ENCODE measurements at places on chromosomes 16 and 17.

DNA sequence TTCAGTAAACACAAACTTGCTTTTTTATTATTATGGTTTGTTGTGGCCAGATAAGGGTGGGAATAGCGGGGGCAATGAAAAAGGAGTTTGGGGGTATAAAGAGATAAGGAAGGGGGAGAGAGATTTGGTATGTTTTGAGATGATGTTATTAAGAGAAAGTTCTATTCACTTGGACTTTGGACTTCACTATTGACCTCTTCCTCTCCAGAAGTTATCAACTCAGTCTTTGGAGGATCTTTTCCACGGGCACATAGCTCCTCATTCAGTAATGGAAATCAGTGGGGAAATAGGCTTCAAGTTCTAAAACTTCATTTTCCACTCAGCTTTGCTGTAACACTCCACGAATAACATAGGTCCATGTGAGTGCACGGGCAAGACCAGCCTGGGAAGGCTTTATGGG, 23.2 kb downstream of the PROCA1 start:
- no peak for DNase-seq

DNA sequence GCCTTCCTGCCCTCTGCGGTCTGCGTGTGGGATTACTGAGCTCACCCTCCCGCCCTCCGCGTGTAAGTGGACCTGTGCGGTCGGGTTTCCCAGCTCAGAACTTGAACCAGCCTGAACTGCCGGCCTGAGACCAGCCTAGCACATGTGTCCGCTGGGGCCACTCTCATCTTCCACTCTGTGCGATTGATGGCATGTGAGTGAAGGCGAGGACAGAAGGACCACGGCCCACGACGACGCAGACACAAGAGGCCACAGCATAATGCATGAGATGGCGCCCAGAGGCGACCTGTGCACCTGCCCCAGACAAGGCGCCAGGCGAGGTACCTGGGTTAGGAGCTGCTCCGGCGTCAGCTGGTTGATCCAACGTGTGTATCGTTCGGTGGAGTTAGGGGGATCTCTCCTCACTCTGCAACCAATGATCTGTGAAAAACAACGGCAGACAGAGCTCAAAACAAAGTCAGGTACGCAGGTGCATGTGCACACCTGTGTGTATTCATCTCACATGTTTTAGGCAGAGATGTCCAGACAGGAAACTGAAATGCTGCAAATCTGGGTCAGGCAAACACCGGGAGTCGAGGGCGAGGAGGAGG, 74.5 kb upstream of the METRNL start:
- no peak for DNase-seq

- DNase-seq: no peak
Measured at GRCh38 chr17:2122641-2123302, 67.9 kb downstream of the HIC1 start.

DNA sequence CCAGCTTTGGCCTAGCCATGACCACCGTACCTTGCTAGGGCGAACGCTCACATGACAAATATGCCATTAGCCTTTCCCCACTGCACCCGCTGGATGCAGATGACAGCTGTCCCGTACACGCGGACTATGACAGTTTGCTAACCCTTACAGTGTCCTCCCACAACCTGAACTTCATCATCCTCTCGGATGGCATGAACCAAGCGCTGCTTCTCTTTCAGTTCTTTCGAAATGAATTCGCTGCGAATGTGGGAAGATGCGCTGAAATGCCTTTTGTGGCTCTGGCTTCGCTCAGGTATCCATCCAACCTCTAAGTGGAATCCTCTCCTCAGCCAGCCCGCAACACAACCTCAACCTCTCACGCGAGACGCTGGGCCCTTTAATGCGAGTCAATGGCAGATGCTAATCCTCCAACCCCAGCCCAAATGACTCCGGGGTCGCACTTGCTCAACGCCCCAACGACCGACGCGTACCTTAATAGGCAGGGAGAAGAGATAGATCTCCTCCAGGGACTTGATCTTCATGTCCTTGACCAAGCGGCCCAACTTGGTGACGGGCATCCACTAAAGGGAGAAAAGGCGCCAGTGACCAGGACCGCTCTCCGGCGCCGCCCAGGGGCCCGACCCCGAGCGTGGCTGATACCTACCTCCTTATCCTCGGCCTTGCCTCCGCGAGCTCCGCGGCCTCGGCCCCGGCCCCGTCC, 670 bp downstream of the RPS2 start:
- DNase-seq: no peak

DNA sequence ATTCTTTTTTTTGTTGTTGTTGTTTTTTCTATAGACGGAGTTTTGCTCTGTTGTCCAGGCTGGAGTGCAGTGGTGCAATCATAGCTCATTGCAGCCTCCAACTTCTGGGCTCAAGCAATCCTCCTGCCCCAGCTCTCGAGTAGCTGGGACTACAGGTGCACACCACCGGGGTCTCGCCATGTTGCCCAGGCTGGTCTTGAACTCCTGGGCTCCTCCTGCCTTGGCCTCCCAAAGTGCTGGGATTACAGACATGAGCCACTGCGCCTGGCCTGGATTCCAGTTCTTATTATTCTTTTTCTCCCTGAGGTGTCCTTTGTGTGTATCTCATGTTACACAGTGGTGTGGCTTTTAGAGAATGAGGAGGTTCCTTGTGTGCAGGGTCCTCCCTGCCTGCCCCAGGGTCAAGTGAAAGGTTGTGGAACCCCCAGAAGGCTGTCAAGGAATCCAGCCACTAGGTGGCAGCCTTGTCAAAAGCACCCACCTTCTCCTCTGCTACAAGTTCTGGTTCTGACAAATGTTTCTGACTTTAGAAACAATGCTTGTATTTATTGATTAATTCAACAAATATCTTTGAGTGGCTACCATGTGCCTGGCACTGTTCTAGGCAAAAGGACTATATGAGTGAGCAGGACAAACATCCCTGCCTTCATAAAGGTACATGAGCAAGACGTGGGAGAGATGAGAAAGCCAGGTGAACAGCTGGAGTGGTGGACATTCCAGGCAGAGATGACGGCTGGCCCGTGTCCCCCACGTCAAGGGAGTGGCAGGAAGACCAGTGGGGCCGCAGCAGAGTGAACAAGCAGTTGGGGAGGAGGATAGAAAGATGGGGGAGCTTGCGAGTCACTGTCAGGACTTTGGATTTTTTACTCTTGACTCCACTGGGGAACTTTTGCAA, 112.4 kb downstream of the SPECC1 start:
- DNase-seq: no peak

- no peak for DNase-seq
Measured at GRCh38 chr17:32763855-32764439, 113.0 kb downstream of the MYO1D start.

DNA sequence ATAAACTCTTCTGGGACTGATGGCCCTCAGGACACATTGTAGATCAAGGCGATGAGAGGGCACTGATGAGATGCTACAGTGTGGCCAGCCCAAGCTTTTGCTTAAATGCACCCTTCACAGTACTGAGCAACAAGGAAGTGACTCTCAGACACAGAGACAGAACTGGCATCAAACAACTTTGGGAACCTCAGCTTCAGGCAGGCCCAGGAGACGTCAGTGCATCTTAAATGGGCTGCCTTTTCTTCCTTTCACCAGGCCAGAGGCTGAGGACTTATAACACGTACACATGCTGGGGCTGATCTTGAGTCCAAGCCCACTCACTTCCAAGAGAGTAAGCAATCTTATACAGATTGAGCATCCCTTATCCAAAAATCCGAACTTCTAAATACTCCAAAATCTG, 386.1 kb upstream of the C16orf82 start:
- DNase-seq: no peak

DNA sequence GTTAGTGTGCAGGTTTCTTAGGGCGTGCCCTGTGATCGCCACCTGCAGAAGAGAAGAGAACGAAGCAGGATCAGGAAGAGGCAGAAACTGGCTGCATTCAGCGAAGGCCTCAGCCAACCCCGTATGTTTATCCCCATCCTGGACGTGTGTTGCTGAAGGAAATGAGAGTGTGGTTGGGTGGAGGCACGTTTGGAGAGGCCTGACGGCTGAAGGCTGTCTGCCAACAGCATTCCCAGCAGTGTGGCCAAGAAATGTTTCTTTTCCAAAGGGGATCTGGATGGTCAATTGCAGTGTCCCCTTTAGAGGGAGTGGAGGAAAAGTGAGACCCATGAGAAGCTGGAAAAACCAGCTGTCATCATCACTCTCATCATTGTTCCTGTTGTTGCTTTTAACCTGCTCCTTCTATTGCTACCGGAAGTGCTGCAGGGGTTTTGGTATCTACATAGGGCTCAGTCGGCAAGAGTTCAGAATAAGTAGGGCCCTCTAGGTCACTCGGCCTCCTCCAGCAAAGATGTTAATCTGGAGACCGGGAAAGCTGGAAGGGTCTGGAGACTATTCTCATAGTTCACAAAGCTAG, 46.5 kb upstream of the SLC47A1 start:
- no peak for DNase-seq

DNA sequence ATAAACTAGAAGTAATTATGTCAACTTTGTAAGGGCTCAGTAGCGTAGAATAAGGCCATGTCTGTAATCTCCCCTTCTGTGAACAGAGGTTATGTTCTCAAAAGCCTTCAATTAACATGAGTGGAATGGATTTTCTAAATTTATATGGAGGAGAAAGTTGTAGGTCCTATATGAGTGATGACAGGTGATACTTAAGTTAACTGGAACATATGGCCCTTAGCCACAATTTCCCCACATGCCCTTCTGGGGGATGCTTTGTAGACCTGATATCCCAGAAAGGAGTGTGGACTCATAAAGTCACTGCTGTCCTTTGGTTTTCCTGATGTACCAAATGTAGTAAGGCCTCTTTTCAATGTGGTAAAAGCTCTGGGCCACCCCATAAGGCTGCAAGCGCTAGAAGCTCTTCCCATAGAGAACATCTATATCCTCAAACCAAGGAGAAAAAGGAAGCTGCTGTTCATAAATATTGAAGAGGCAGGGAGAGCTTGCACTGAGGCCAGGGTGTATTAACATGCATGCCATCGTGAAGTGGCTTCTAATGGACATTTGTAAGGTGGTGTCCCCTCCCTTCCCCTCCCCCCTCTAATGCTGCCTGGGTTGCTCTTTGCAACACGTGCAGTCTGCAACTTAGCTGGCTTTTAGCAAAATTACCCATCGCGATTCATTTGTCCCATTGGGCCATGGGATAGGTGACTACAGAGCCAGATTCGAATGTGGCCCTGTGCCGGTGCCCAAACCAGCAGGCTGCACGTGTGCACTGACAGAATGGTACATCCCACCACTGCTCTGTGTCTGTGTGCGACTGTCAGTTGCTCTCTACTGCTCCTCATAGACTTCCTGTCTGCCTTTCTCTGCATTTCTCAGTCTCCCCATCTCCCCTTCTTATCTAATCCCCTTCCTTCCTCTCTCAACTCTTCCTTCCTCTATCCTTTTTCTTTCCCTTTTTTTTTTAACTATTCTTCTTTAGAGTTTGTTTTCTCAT, 269.0 kb downstream of the WWOX start:
- DNase-seq: no peak

DNA sequence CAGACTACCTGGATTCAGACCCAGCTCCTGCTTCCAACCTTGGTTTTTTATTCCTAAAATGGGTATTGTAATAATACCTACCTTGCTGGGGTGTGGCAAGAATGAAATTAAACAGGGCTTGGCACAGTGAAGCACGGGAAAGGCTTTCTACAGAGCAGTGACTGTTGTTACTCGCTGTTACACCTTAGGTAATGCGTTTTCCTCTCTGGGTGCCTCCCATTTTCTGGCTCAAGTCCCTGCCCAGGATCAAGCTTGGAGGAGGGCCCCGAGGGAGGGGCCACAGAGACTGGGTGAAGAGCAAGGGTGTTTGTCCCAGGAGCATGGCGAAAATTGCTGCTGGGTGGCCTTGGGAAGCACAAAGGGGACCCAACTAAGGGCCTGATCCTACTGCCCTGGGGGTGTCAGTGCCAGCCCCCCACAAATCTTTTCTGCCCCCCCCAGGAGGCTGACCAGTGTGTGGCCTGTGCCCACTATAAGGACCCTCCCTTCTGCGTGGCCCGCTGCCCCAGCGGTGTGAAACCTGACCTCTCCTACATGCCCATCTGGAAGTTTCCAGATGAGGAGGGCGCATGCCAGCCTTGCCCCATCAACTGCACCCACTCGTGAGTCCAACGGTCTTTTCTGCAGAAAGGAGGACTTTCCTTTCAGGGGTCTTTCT, 13.3 kb downstream of the MIEN1 start:
- no peak for DNase-seq

DNA sequence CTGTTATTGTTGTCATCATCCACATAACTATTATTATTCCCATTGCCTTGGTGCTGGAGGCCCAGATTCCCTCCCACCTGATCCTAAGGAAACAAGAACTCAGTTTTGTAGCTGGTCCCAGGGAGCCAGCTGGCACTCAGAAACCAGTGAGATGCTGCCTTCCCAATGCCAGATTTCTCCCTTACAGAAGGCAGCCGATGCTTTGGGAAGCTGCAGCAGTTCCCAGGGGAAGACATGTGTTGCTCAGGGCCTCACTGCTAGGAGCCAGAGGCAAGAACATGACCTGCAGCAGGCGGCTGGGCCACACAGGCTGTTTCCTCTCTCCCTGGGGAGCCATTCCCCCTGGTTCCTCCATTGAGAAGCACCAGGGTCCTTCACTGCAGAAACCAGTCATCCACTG, 59.9 kb upstream of the GRIN2A start:
- no peak for DNase-seq

DNA sequence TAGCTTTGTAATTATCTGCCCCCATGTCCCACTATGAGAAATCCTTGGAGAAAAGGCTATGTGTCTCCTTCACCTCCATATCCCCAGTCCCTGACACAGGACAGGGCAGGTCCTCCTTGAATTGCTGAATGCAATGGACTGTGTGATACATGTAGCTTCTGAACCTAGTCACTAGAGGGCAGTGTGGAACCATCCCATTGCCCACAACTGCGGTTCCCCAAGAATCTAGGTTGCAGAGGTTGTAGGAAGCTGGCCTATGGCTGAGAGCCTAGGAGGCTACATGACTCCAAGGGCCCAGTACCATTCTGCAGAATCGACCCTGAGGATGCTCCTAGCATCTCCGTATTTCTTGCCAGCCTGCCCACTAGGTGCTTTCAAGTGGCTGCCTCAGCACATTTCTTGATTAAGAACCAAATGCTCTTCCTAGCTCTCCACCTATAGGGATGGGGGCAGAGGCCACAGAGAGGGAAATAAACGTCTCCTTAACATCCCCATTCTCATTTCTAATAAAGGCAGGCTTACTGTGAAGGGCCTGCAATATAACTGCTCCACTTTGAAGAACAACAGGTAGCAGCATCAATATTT, 394.0 kb downstream of the CA10 start:
- peak; percentile 38 for DNase-seq

DNA sequence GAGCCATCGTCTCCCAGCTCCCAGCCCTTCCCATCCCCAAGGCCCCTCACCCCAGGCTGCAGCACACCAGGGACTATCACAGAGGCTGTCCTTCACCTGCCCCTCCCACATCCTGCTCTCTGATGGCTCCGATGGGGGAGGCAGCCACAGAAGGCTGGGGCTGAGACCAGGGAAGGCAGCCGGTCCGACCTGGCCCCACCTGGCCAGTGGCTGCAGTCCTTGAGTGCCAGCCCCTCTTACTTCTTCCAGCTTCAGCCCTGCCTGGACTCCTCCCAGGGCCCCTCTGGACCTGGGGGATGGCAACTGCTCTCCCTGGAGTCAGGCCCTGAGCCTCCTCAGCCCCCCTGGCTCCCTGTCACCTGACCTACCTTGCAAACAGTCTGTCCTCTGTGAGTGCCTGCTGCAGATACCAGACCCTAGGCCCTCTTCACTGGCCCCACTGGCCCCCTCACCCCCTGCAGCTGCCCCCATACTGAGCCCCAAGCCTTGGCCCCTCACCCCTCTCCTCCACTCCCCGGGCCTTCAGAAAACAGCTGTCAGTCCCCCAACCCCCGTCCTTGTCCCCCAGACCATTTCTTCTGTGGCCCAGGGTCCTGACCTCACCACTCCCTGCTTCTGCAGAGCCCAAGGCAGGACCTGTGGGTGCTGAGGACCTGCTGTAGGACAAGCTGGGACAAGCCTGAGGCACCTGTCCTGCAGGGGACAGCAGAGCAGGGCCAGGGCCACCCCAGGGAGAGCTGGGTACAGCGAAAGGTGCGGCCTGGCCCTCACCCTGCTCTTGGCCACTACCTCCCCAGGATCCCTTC, 12.6 kb upstream of the SRRM2 start:
- DNase-seq: no peak
